DMS153 (cell line): ENCODE measurements at places on chromosomes 16 and 17.

DNA sequence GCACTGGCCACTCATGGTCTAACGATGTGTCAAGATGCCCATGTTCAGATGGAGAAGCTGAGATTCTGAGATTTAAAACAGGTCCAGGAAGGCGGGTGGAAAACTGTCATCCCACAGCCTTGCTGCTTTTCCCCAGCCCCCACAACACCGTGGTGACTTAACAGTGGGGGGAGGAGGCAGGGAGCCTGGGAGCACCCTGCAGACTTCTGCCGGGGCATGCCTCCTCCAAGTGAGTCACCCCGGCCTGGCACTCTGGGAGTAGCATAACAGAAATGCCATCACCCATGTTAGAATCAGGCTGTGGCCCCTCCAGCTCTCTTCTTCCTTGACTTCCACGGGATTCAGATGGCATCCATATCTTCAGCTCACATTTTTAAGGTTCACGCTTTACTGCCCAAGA, 164.8 kb downstream of the CBLN1 start:
- DNase-seq = no peak

- no peak for DNase-seq
Measured at GRCh38 chr16:14672403-14672971, 21.6 kb downstream of the PLA2G10 start.

GRCh38 chr16:31331807-31332301, 23.1 kb upstream of the ITGAX start:
- DNase-seq = no peak

- DNase-seq = no peak
Measured at GRCh38 chr17:82531431-82531881, 11.9 kb downstream of the FOXK2 start.

- DNase-seq = no peak
Measured at GRCh38 chr17:82776454-82776853, 24.6 kb downstream of the TBCD start.

DNA sequence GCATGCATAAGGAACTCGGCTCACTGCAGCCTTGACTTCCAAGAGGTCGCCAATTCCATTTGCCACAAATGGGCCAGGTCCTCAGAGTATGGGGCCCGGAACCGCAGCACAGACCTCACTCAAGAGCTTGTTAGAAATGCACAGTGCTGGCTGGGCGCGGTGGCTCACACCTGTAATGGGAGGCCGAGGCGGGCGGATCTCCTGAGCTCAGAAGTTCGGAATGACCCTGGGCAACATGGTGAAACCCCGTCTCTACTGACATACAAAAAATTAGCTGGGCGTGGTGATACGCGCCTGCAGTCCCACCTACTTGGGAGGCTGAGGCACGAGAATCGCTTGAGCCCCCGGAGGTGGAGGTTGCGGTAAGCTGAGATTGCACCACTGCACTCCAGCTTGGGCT, 19.6 kb upstream of the N4BP1 start:
- DNase-seq = no peak
